Lung microvascular endothelial cell (primary cell): ENCODE measurements at places on chromosomes 1 and 21.

- DNase-seq, result no peak
These were observed 107.2 kb downstream of the KCNK1 start for GRCh38 chr1:233721004-233721595.

GRCh38 chr1:110091381-110091780, 20.9 kb upstream of the UBL4B start:
- DNase-seq, result no peak

GRCh38 chr1:214920337-214920736, 162.2 kb upstream of the KCNK2 start:
- no peak for DNase-seq

GRCh38 chr1:147052143-147052542, 114.0 kb downstream of the NBPF12 start:
- no peak for DNase-seq

DNA sequence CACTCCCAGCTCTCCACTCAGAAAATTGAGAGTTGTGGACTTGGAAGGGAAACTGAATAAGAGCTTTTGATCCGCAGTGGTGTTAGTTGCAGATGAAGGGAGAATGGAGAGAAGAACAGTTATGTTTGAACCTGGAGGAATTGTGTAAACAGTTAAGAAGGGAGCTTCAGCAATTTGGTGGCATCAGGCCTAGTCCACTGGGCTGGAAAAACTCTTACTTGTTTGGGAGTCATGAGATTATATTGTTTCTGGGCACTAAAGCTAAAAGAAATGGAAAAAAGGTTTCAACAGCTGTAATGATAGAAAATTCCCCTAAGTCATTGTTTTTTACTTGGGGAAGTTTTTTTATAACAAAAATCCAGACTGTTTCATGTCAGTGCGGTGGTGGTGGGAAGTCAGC, 256.1 kb upstream of the C1orf87 start:
- no peak for DNase-seq

DNA sequence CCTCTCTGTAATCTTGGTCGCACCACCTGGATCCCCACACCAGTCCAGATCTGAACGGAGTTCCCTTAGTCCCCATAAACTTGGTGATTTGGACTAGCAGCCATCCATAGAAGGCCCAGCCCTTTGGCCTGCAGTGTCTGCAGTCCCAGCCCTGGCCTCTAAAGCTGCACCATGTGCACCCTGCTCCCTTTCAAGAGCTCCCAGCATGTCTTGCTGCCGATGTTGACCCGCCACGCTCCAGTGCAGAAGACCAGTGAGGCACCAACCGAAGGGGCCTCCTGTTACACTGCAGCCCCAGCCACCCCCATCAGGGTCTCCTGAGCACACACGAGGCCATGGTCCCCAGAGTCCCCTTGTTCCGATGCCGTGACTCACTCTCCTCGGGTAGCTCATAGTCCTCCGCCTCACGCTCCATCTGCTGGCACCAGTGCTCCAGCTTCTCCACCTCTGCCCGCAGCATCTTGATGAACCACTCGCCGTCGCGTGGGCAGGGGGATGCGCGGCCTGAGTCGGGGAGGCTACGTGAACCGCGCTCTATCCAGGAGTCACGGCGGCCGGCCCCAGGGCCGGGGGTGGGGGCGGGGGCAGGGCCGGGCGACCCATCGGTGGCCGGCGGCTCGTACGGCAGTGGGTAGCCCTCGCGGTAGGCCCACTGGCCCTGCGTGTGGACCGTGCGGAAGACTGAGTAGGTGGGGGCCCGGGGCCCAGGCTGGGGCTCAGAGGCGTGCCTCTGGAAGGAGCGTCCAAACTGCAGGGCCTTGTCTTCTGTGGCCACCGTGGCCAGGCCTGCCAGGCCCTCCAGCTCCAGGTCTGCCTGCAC, 8.9 kb upstream of the SMIM12 start:
- DNase-seq, result no peak

- DNase-seq, result no peak
These were observed 22.2 kb downstream of the KCNN3 start for GRCh38 chr1:154847891-154848290.

DNA sequence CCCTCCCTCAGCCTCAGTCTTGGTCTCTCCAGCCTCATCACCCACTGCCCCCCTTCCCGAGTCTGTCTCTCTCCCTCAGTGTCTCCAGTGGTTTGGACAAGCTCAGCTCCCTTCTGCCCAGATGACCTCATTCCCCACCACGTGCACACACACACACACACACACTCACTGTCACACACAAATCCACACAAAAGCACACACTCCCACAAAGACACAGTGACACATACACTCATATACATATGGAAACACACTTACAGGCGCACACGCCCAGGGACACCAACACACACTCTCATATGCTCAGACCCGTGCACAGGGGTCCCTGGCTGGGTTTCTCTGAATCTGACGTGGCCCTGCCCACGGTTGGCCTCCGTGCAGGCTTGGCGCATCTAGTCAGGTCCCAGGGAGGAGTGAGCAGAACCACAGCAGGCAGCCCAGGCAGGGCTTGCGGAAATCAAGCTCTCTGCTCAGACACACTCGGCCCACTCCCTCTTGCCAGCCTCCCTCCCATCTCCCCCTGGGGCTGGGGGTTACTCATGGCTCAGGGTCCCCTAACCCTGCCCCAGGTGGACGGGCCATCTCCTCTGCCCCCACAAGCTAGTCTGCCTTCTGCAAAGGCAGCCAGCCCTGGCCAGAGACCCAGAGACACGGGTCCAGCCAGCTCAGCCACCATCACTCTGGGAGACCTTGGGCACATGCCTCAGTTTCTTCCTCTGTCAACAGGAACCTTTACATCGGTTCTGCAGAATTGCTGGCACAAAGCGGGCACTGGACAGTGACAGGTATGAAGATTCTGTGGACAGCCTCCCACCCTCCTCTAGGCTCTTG, 38.5 kb upstream of the FAM131C start:
- DNase-seq, result peak; percentile 36

- no peak for DNase-seq
These were observed 108.6 kb downstream of the OLFML2B start for GRCh38 chr1:161915051-161915503.

GRCh38 chr1:67645495-67646144, 39.4 kb upstream of the GADD45A start:
- no peak for DNase-seq

- DNase-seq, result no peak
These were observed 323.7 kb downstream of the HHAT start for GRCh38 chr1:210652329-210652954.

DNA sequence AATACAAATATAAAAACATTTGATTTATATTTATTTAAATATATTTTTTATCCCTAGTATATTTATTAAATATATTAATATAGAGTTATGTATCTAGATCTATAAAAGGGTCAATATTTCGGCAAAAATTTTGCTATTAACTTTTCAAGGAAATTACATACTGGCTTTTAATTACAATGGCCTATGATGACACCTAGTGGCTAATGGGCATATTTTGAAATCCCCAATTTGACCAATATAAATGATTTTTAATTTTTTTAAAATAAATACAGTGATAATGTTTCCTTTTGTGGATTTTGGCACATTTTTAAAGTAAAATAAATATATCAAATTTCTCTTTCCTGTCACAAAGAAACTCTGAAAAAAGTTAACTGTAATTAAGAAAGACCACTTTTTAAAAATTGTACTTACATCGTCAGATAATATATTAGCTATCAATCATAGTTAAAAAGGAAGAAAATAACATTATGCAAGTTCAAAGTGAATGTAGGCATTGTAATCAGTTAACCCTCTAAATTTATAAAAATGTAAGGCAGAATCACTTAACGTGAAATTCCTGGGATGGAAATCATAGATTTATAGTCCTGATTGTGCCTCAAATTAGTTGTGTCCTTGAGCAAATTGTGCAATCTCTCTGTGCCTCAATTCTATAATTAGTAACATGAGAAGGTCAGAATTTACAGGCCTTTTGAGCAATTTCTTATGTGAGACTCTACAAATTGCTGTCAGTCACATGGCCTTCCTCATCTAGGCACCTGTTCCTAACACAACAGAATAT, 25.6 kb upstream of the RGS13 start:
- DNase-seq, result peak; percentile 64

- peak; percentile 17 for DNase-seq
These were observed 665 bp downstream of the EFHD2 start for GRCh38 chr1:15410223-15410883.

- DNase-seq, result no peak
These were observed 14.5 kb upstream of the TNFRSF1B start for GRCh38 chr1:12152113-12152891.

- DNase-seq, result no peak
These were observed 33.8 kb downstream of the SIM2 start for GRCh38 chr21:36732761-36733160.

DNA sequence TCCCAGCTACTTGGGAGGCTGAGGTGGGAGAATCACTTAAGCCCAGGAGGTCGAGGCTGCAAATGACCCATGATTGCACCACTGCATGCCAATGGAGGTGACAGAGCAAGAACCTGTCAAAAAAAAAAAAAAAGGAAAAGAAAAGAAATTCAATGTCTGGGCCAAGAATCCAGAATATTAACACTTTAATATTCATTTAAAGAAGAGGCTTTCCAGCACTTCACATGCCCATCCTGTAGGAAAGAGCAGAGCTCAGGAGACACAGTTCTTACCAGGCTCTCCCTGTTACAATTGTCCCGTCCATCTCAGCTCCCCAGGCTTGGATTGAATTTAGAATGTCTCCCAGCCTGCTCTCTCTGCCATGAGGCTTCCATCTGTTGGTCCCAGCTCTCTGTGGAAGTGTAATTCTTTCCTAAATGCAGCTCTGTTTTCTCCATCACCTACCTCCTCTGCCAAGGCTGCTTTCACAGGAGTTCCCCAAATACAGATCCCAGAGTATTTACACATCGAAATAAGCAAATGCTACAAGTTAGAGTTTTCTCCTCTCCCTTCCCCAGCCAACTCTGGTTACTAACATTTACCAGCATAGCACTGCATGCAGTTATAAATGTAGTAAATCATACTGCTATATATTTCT, 116.6 kb upstream of the CDC42BPA start:
- DNase-seq, result no peak

DNA sequence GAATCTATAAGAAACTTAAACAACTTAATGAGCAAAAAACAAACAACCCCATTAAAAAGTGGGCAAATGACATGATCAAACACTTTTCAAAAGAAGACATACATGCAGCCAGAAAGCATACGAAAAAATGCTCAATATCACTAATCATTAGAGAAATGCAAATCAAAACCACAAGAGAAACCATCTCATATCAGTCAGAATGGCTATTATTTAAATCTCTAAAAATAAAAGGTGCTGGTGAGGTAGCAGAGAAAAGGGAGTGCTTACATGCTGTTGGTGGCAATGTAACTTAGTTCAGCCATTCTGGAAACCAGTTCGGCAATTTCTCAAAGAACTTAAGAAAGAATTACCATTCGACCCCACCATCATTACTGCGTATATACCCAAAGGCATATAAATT, 147.7 kb downstream of the FAF1 start:
- DNase-seq, result no peak

DNA sequence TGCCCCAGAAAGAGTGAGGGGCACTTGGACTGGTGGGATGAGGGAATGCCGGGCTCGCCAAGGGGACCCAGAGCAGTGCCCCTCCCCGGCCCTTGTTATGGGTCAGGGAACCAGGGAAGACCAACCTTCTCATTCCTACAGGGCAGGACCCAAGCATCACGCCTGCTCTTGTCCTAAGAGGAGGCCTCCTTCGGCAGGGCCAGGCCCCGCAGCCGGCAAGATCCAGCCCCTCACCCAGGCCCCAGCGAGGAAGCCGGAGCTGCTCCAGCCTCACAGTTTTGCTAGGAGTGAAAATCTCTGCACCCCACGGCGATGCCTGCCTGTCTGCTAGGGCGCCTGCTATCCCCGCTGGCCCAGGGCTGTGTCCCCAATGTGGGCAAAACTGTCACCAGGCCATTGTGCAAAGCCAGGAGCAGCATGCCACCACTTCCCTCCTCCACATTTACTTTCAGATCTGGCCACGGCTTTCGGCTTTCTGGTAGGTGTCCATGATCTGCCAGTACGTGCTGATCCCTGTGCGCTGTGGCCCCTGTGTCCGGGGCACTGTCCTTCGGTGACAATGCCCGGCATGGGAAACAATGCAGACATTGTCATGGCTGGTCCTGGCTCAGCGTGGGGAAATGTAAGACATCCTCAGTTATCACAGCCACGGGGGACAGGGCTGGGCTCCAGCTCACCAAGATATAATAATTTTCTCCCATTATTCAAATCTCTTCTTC, 9.6 kb downstream of the ACTRT2 start:
- DNase-seq, result no peak

DNA sequence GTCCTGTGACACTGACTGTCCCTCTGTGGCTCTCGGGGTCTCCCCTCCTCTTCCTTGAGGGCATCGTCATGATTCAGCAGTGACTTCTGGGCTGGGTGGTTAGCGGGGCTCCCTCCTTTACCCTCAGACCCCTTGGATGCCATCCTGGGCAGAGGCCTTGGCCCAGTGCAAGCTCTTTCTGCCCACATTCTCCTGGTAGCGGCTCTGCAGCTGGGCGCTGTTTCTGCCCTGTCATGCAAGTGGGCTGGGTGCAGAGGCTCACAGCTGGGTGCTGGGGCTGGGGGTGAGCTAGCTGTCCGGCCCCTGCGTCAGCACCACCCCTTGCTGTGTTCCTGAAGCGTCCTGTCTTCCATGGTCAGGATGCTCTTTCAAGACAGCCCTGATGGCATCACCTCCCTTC, 158.5 kb downstream of the PCBP3 start:
- no peak for DNase-seq

- no peak for DNase-seq
These were observed 7.9 kb upstream of the SGIP1 start for GRCh38 chr1:66526036-66526435.

GRCh38 chr1:209353053-209353452, 230.5 kb upstream of the CAMK1G start:
- DNase-seq, result no peak

- peak; percentile 29 for DNase-seq
These were observed 70.6 kb upstream of the GCLM start for GRCh38 chr1:93979718-93980319.

- DNase-seq, result no peak
These were observed 37.4 kb upstream of the CASZ1 start for GRCh38 chr1:10833630-10834557.

DNA sequence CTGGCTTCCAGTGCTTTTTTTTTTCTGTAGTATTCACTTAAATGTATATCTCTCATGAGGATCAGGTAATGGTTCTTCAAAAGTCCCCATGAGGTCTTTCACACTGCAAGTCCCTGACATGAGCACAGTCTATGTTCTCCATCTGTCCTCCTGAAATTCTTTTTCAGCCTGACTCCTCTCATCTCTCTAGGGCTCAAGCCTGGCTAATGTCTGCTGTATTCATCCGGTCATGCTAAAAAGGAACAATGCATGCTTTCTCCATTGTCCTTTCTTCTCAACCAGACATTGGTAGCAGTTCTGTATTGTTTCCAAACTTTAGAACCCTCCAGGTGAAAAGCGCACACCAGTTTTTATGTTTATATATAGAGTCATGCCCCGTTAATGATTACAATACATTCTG, 368.3 kb upstream of the OLFM3 start:
- no peak for DNase-seq

- no peak for DNase-seq
These were observed 62.7 kb downstream of the CASZ1 start for GRCh38 chr1:10733474-10734366.

- no peak for DNase-seq
These were observed 78.2 kb upstream of the IFFO2 start for GRCh38 chr1:19034721-19035120.

GRCh38 chr1:222286011-222286410, 261.9 kb downstream of the HHIPL2 start:
- no peak for DNase-seq
